ENCODE measurements at places on chromosomes 2 and 18.

DNA sequence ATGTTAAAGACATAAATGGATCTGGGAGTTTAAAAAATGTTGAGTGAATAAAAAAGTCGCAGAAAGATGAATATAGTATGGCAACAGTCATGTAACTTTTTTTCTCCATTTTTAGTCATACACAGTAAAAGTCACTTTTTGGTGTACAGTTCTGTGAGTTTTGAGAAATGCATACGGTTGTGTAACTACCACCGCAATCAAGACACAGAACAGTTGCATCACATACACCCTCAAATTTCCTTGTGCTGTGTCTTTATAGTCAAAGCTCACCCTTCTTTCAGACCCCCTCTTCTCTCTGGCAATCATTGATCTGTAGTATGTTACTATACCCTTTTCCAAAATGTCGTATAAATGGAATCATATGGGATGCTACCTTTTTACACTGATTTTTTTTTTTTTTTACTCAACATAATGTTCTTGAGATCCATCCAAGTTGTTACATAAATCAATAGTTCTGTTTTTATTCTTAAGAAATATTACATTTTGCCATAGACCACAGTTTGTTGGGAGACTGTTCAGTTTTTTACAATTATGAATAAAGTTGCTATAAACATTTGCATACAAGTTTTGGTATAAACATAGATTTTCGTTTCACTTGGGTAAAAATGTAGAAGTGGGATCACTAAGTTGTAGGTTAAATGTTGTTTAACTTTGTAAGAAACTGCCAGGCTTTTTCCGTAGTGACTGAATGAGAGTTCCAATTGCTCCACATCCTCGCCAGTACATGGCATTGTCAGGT is 35.4 kb upstream of the AGFG1 start:
- DNase-seq, result no peak

- no peak for DNase-seq
Observed at GRCh38 chr2:216215658-216216390, 106.7 kb downstream of the XRCC5 start.

GRCh38 chr2:161981679-161982250 is 92.2 kb downstream of the DPP4 start:
- no peak for DNase-seq

DNA sequence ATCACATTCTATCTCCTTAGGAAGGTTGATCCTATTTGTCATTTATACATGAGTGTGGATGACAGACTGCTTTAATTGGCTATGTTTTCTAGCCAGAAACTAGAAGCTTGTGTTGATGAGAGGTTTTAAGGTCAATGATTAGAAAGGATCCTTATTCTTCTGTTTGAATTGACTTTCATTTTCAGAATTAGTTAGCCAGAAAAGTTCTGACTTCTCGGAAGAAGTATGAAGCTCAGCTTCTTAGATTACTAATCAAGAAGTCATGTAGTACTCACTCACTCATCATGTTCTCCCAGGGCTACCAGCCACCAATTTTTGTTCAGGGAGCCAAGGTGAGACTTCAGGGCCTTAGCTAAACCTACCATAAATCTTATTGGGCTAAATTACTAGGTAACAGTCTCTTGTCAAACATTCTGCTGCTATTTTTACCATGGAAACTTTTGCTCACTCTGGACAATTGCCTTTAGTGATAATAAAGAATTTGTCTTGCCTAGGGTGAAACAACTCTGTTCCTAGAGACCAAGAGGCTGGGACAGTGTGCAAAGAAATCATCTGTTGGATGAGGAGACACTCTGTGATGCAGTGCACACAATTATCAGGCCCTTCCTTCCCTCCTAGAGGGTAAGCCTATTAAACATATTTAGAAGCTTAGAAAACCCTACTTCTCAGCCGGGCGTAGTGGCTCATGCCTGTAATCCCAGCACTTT is 111.6 kb upstream of the DNMT3A start:
- DNase-seq, result no peak

DNA sequence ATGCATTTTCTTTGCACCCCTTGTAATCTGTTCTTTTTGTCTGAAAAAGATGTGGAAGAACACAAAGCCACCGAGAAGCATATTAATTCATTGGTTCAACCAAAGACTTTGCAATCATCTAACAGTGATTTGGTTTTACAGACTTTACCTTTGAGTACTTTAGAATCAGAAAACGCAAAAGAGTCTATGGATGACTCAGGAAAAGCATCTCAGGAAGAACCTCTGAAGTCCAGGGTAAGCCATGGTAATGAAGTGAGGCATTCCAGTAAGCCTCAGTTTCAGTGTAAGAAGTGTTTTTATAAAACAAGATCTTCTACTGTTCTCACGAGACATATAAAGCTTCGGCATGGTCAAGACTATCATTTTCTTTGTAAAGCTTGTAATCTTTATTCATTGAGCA is 35.2 kb downstream of the ZNF407 start:
- no peak for DNase-seq

GRCh38 chr2:80329491-80329890 is 24.9 kb upstream of the LRRTM1 start:
- no peak for DNase-seq

DNA sequence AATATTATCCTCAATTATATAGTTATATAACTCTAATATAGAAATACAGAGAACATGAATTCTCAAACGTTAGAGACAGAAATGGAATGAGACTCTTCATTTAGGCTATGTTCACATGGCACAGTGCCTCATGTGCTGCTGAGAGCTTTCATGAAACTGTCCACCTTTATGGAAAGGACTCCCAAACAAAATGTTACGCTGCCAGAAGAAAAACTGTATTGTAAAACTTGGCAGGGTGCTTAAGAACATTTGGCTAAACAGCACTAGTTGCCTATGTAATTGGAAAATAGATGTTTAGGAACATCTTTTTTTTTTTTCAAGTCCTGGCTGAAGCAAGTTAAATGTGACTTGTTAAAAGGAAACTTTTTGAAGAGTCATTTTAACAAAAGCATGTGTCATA is 396.0 kb downstream of the ERBB4 start:
- no peak for DNase-seq

Data from AG08395 (cell line).